ENCODE measurements at places on chromosomes 3 and 15. TPM values are rescaled to one million over a fixed set of nuclear protein-coding genes. Genes with fewer than 3 reads are reported as not detected.

GRCh38 chr3:137008131-137008530 is 50.3 kb downstream of the IL20RB start:
- DNase-seq, result no peak

DNA sequence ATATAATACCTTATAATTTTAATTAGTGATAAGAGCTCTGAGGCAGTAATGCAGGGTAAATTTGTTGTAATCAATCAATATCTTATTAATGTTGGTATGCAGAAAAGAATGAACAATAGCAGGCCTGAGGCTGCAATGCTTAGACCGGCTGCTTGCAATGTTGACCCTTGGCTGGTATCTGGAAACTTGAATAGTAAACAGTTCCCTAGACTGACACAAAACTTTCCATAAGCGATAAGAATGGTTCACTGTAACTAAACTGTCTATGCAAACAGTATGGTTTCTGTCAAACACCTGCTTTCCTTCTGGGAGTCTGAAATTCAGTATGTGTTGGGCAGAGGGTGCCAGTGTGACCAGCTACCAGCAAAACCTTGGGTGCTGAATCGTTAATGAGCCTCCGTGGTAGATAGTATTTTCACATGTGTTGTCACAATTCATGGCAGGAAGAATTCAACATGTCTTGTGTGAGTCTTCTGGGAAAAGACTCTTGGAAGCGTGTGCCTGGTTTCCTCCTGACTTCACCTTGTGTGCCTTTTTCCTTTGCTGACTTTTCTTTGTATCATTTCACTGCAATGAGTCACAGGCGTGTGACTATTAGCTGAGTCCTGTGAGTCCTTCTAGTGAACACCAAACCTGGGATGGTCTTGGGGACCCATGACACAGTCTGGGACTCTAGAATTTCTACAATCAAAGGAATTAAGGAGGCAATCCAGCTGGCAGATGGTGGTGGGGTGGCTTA is 30.7 kb upstream of the CLRN1 start:
- no peak for DNase-seq

- no peak for DNase-seq
These were observed 15.9 kb downstream of the HRH1 start for GRCh38 chr3:11170052-11170770.

GRCh38 chr3:145557405-145557804 is 603.6 kb downstream of the PLOD2 start:
- DNase-seq, result no peak

Gene ATP13A4
- 0.32 TPM for total RNA-seq

GRCh38 chr3:188198001-188198400 is 44.0 kb downstream of the LPP start:
- DNase-seq, result no peak

DNA sequence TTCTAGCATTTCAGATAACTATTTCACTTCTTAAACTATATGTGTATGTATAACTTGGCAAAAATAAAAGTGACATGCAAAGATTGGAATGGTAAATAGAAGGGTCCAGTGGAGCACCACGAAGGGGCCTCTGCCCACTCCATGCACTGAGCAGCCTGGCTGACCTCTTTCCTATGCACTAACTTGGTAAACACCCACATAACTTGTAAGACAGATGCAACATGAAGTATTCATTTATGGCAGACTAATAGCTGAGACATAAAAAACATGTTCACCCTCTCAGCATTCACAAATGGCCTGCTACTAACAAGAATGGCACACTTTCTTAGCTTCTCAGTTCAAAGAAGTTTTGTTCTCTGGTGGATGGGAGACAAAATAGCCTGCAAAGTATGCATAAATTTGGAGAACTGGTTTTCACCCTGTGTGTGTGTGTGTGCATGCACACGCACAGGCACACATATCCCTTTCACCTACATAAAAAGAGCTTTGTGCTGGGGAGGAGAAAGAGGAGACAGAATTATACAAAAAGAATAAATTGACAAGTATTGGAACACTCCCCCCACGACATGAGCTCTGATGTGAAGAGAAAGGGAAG is 26.5 kb upstream of the RYK start:
- DNase-seq, result no peak

Gene CCR4
- not detected for total RNA-seq
